Lower lobe of right lung (tissue), 2 donors: ENCODE measurements at places on chromosomes 12 and 14.

GRCh38 chr12:19125325-19125724 is 4.2 kb upstream of the PLEKHA5 start:
- no peaks in the 10 kb centered on the region for H3K4me1 ChIP-seq
- H3K4me3 ChIP-seq = no peak overlapping the region
- H3K36me3 ChIP-seq = no peaks in the 10 kb centered on the region

DNA sequence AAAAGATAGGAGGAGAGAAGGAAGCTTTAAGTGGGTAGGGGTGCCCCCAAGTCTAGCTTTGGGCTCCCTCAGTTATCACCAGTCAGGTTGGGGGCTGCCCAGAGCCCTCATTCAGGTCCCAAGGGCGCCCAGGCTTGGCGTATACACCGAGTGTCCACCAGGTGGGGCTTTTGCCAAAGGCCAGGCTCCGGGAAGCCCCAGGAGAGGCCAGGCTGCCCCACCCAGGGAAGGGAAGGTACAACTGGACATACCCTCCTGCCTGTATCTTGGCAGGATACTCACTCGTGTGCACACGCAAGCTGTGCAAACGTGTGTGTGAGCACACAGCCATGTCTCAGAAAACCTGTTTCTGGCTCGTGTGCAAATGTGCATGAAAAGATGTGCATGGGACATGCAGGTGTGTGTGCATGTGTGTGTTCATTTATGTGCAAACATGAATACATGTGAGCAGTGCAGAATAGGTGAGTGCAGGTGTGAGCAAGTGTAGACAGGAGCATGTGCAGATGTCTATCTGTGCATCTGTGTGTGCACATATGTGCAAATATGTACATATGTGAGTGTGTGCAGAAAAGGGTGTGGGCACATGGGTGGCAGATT is 103.9 kb upstream of the MYL2 start:
- H3K4me3 ChIP-seq = no peak overlapping the region
- no peak overlapping the region for H3K27ac ChIP-seq
- no peaks in the 10 kb centered on the region for H3K4me1 ChIP-seq

DNA sequence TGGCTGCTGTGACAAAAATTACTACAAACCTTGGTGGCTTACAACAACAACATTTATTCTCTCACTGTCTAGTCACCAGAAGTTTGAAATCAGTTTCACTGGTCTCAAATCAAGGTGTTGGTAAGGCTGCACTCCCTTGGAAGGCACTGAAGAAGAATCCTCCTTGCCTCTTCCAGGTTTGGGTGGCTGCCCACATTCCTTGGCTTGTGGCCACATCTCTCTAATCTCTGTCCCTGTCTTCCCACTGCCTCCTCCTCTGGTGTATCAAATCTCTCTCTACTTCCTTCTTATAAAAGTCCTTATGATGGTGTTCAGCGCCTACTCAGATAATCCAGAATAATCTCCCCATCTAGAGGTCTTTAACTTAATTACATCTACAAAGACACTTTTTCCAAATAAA is 31.0 kb downstream of the PLCZ1 start:
- no peak overlapping the region for H3K4me3 ChIP-seq
- no peaks in the 10 kb centered on the region for H3K27me3 ChIP-seq
- H3K4me1 ChIP-seq = no peaks in the 10 kb centered on the region
- no peak overlapping the region for H3K27ac ChIP-seq

DNA sequence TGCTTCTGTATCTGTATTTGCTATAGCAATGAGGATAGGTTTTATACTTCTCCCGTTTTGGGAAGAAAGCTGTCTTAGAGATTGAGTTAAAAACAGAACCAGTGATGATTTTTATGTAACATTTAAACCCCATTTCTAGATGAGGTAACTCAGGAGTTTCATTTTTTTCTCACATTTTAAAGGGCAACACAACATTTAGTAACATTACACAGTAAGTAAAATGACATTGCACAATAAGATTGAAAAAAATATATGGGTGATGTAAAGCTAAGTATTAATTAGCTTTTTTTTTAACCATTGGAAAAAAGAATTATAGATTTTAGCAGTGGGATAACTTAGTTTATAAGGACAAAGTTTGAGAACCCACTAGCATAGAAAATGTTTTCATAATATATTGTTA is 25.2 kb upstream of the SCFD1 start:
- peaks cover 62% of the 10 kb centered on the region for H3K36me3 ChIP-seq
- H3K27me3 ChIP-seq = no peaks in the 10 kb centered on the region
- DNase-seq = no peak
- no peak overlapping the region for H3K27ac ChIP-seq
- H3K4me3 ChIP-seq = no peak overlapping the region

- no peak overlapping the region for H3K27ac ChIP-seq
- H3K4me1 ChIP-seq = peaks cover 6% of the 10 kb centered on the region
- no peak for DNase-seq
- H3K27me3 ChIP-seq = no peaks in the 10 kb centered on the region
- no peak overlapping the region for H3K4me3 ChIP-seq
- H3K36me3 ChIP-seq = peaks cover 79% of the 10 kb centered on the region
Measured at GRCh38 chr14:51999084-51999483, 9.7 kb downstream of the RTRAF start.

- H3K27ac ChIP-seq = no peak overlapping the region
- no peaks in the 10 kb centered on the region for H3K27me3 ChIP-seq
- no peak for DNase-seq
- peaks cover 36% of the 10 kb centered on the region for H3K36me3 ChIP-seq
- H3K4me1 ChIP-seq = peaks cover 35% of the 10 kb centered on the region
Measured at GRCh38 chr12:11753150-11753499, 103.7 kb downstream of the ETV6 start.

- no peak for DNase-seq
- no peak overlapping the region for H3K27ac ChIP-seq
- H3K36me3 ChIP-seq = peaks cover 12% of the 10 kb centered on the region
- H3K4me1 ChIP-seq = no peaks in the 10 kb centered on the region
Measured at GRCh38 chr12:109440851-109441490, 36.1 kb downstream of the KCTD10 start.

GRCh38 chr14:64706119-64706592 is 1.9 kb downstream of the PLEKHG3 start:
- H3K4me3 ChIP-seq = peak overlapping the region; percentile 85
- H3K36me3 ChIP-seq = no peaks in the 10 kb centered on the region
- DNase-seq = no peak

DNA sequence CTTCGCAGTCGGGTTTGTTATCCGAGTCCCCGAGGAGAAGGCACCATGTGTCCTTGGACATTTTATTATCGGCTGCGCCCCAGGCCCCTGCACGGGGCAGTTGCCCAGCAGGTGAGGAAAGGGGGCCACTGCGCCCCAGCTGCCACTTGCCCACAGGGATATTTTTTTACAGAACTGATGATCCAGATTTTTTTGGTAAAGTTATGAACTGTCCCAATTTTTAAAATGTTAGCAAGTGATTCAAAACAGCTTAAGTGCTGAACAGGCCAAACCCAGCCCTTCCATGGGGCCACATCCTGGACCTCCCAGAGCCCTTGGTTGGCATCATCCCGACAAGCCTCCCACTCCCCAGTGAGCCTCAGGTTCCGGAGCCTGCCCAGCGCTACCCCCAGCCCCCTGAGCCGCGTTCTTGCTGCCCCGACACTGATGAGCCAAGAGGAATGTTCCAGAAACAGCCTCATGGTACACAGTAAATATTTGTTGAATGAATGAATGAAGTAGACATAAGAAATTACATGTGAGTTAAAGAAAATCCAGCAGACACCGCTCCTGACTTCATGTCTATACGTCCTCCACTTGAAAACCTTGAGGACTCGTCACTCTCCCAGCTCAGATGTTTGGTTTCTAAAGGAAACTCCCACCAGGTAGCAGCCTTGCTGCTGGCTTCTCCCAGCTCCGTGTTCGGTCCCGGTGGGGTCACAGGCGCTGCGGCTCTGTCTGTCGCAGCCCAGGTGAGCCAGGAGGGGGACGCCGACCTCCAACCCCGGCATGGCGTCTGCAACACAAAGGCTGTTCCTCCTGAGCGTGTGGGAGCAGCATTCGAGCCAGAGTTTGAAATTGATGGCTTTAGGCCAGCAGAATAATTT is 88.5 kb downstream of the ADGRD1 start:
- H3K36me3 ChIP-seq = peaks cover 11% of the 10 kb centered on the region
- peak; percentile 32 for DNase-seq
- no peaks in the 10 kb centered on the region for H3K27me3 ChIP-seq
- no peak overlapping the region for H3K4me3 ChIP-seq
- no peak overlapping the region for H3K27ac ChIP-seq

DNA sequence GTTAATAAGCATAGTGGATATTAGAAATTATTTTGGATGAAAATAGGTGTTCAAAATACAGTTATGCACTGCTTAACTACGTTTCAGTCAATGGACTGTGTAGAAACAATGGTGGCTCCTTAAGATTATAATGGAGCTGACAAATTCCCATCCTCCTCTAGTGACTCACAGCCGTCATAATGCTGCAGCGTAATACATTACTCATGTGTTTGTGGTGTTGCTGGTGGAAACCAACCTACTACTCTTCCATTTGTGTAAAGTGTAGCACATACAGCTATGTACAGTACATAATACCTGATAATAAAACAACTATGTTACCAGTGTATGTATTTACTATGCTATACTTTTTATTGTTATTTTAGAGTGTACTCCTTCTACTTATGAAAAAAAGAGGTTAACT is 111.2 kb upstream of the TMCC3 start:
- no peak overlapping the region for H3K27ac ChIP-seq
- no peaks in the 10 kb centered on the region for H3K27me3 ChIP-seq
- H3K4me3 ChIP-seq = no peak overlapping the region
- no peak for DNase-seq

DNA sequence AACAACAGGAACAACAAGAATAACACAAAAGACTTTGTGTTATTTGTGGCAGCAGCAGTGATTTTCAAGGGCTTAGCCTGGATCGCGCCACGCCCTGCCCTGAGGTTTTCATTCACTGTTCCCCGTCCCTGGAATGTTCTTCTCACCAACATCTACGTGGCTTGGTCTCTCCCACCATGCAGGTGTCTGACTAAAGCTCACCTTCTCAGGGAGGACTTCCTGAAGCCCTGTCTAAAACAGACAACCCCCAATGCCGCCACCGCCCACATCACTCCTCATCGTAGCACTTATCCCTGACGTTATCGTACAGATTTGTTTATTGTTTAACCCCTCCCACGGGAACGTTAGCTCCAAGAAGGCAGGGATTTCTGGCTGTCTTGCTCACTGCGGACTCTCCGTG is 40.4 kb downstream of the P2RX4 start:
- no peaks in the 10 kb centered on the region for H3K27me3 ChIP-seq
- DNase-seq = no peak
- H3K4me1 ChIP-seq = no peaks in the 10 kb centered on the region
- H3K4me3 ChIP-seq = no peak overlapping the region

DNA sequence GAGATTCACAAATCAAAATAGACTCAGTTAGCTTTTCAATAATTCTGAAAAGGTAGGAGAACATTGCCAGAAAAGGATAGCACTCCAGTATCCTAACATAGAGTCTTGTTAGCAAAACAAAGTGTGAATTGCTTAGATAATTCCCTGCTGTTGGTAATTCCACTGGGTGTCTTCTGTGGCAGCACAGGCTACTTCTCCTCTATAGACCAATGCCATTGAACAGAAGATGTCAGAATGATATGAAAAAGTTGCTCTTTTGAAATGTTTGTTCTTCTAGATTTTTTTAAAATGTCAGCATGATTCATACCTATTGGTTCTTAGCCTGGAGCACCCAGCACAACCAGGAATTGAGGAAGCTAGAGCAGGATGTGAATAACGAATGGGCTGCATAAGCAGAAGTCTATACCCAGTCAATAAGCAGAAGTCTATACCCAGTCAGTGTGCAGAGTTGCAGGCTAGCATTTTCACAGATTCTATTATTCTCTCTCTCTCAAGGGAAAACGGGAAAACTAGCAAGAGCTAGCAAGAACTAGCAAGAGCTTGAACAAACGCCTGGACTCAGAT is 112.8 kb downstream of the SYT1 start:
- no peak overlapping the region for H3K27ac ChIP-seq
- no peaks in the 10 kb centered on the region for H3K36me3 ChIP-seq
- H3K4me3 ChIP-seq = no peak overlapping the region
- no peaks in the 10 kb centered on the region for H3K27me3 ChIP-seq

- H3K27ac ChIP-seq = no peak overlapping the region
- H3K4me1 ChIP-seq = no peaks in the 10 kb centered on the region
- no peak overlapping the region for H3K4me3 ChIP-seq
Measured at GRCh38 chr14:87065366-87065765, 927.6 kb downstream of the GALC start.

GRCh38 chr14:44896275-44897040 is 65.3 kb downstream of the KLHL28 start:
- peaks cover 9% of the 10 kb centered on the region for H3K36me3 ChIP-seq
- H3K4me1 ChIP-seq = peaks cover 14% of the 10 kb centered on the region
- H3K27ac ChIP-seq = peak overlapping the region; percentile 99
- H3K4me3 ChIP-seq = peak overlapping the region; percentile 84
- no peak for DNase-seq

- no peaks in the 10 kb centered on the region for H3K36me3 ChIP-seq
- no peaks in the 10 kb centered on the region for H3K27me3 ChIP-seq
- H3K27ac ChIP-seq = no peak overlapping the region
- peaks cover 22% of the 10 kb centered on the region for H3K4me1 ChIP-seq
Measured at GRCh38 chr14:64754685-64755084, 50.5 kb downstream of the PLEKHG3 start.

- H3K4me3 ChIP-seq = no peak overlapping the region
- no peak overlapping the region for H3K27ac ChIP-seq
- H3K27me3 ChIP-seq = no peaks in the 10 kb centered on the region
- no peak for DNase-seq
Measured at GRCh38 chr14:37443461-37443860, 151.6 kb downstream of the FOXA1 start.

GRCh38 chr12:116882742-116883141 is 1.5 kb upstream of the HRK start:
- no peak overlapping the region for H3K4me3 ChIP-seq
- no peak overlapping the region for H3K27ac ChIP-seq
- no peaks in the 10 kb centered on the region for H3K36me3 ChIP-seq
- H3K27me3 ChIP-seq = peaks cover 61% of the 10 kb centered on the region

GRCh38 chr14:93207468-93208308 is 632 bp downstream of the UBR7 start:
- no peaks in the 10 kb centered on the region for H3K27me3 ChIP-seq
- H3K4me3 ChIP-seq = peak overlapping the region; percentile 82
- peaks cover 27% of the 10 kb centered on the region for H3K4me1 ChIP-seq
- peak overlapping the region; percentile 89 for H3K27ac ChIP-seq
- DNase-seq = no peak
- H3K36me3 ChIP-seq = peaks cover 22% of the 10 kb centered on the region
